ENCODE measurements at places on chromosomes 5 and 9.

DNA sequence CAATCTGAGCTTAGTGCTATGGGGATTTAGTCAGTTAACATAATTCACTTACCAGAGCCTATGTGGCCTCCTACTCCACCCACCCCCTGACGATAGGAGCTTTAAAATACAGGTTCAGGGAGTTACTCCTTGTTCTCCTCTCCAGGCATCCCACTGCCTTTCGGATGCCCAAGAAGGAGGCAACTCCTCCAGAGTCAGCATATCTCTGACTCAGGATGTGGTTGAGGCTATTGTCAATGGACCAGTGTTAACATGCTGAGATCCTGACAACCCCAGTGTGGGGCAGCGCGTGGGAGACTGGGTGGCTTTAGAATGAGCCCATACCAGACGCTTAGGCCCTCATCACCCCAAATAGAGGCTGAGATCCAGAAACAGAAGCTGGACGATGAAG lies 27.4 kb downstream of the BICD2 start:
- DNase-seq, result no peak

GRCh38 chr5:159902444-159903121 lies 13.7 kb upstream of the ADRA1B start:
- no peak for DNase-seq

DNA sequence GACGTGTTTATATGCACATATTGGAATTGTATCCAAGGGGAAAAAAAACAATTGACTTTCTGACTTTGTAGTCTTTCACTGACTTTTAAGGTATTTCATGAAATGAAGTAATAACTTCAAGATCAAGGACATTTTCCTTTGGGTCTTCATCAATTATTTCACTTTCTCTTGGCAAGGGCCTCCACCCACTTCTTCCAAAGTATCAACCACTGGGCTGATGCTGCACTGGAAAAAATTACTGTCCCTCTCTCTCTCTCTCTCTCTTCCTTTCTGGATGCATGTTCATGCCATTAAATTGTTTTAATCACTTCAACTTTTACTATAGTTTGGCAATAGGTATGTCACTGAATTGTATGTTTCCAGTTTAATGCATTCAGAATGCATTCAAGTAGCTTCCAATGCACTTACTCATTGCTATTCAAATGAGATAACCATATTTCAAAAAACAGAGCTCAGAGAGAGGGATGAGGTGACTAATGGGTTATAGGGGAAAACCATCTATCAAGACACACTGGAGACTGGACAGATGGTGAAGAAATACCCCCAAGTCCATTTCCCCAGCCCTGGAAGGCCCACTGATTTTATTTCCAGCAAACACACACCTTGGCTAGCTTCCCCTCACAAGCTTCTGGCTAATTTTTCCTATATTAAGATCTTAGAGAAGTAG lies 585.3 kb downstream of the EBF1 start:
- DNase-seq, result no peak

DNA sequence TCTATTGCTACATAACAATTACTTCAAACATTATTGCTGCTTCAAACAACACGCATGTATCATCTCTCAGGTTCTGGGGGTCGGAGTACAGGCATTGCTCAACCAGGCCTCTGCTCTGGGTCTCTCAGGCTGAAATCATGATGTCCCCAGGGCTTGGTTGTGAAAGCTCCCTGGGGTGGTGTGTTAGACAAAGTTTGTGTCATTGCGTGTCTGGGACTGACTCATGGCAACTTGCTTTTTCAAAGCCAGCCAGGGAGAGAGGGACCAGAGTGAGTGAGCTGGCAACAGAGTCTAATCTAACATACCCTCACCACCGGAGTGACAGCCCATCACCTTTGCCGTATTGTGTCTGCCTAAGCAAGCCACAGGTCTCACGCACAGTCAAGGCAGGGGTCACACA lies 259.2 kb upstream of the NFIL3 start:
- no peak for DNase-seq

- no peak for DNase-seq
These were observed 539.6 kb upstream of the CLINT1 start for GRCh38 chr5:158398360-158399201.

GRCh38 chr5:21826884-21827283 lies 1026.3 kb downstream of the CDH12 start:
- no peak for DNase-seq

GRCh38 chr9:37297592-37297991 lies 124.9 kb upstream of the GRHPR start:
- no peak for DNase-seq
